Fibroblast of skin of abdomen (primary cell): ENCODE measurements at places on chromosomes 1 and 21.
A peak's percentile ranks its signal among the peaks of the same experiment; 100 is the strongest.

- DNase-seq = no peak
Observed at GRCh38 chr1:222326006-222326709, 221.7 kb downstream of the HHIPL2 start.

DNA sequence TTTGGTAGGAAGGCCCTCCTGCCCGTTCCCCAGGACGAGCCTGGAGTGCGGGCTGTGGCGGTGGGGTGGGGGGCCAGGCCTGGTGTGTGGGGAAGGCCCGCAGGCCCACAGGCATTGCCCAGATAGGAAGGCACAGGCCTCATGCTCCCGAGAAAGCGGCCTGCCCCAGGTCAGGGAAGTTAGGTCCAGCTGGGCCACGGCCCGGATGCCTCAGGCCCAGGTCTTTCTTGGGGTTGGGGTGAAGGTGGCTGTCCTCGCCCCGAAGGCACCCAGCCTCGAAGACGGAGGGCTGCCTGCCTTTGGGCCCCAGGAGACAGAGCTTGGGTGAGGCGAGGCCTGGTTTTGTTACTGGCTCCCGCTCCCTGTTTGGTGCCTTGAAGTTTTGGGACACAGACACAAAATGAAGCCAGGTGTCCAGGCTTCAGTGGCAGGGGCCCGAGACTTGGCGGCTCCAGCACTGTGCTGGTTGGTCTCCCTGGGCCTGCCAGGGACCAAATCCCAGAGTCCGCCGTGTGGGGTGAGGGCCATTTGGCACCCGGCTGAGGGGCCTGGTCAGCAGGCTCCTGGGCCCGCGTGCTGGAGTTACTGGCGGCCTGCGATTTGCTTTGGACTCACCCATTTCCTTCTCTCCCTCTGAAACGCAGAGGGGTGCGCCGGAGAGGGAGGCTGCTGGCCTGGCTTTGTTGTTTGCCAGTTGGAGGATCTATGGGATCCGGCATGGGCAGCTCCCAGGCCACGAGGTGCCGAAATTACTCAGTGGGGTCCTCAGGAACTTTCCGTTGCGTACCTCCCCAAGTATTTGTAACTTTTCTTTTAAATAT, 2.0 kb downstream of the SKI start:
- no peak for DNase-seq

GRCh38 chr1:185987611-185988321, 253.6 kb downstream of the HMCN1 start:
- DNase-seq = no peak

DNA sequence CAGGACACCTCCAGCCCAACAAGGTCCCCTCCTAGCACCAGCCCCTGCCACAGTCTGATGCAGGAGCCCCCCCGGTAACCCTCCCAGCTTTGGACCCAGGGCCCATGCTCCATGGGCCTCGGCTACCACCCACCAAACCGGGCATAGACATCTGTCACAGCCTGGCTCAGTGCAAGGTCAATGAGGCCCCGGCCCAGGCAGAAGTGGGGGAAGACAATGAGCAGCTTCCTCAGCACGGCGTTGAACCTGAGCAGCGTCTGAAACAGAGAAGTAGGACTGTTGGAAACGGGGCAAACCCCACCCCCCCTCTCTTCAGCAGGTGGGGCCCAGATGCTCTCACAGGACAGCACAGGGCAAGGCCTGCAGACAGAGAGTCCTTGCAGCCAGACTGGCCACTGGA, 101.9 kb upstream of the GCLM start:
- DNase-seq = no peak

DNA sequence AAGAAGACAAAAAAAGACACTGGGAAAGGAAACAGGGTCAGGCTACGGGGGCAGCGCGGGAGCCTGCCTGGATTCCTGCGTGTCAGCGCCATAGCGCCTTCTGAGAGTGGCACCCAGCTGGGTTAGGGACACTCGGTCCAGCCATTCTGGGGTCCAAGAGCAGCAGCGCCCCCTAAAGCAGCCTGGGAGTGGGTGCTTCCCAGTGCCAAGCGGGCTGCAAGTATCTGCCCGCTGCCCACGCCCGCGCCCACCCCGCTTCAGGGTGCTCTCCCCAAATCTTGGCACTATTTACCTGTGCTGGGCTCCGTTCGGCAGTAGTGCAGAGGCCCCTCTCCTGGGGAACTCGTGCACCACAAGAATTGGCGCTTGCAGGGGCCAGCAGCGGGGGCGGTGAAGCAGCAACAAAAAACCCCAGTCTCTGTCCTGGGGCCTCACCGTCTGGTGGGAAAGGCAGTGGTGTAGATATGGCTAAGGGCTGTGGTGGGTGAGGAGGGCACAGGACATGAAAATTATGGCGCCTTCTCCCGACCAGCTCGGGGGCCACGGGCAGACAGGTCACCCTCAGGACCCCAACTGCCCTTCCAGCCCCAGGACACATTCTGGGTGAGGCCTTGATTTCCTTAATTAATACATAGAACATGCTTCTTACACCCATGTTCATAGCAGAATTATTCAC, 24.1 kb upstream of the LBR start:
- no peak for DNase-seq

- peak; percentile 14 for DNase-seq
Observed at GRCh38 chr1:12745992-12746323, at the start of gene CFAP107. TSS of gene CFAP107 (plus strand) at chr1:12746200. CDS start at chr1:12746431, 231 bp downstream.

GRCh38 chr1:43822040-43822690, 111.4 kb upstream of the ARTN start:
- peak; percentile 95 for DNase-seq
